ENCODE measurements at places on chromosomes 11 and 22. TPM values are rescaled to one million over a fixed set of nuclear protein-coding genes. Genes with fewer than 3 reads are reported as not detected.

The SERHL2 gene
- 2.8 TPM for polyA plus RNA-seq

The SERGEF gene
- 11.8 TPM for polyA plus RNA-seq

The TEX12 gene
- 0.22 TPM for polyA plus RNA-seq

The C11orf21 gene
- 2.2 TPM for polyA plus RNA-seq

The MFNG gene
- 9.4 TPM for polyA plus RNA-seq

The CLDN25 gene
- not detected for polyA plus RNA-seq

The BTG4 gene
- not detected for polyA plus RNA-seq

The OR56A1 gene
- polyA plus RNA-seq = not detected

The MMP13 gene
- polyA plus RNA-seq = not detected

The MMP12 gene
- not detected for polyA plus RNA-seq

Data from muscle of back (tissue), 13 donors.